ENCODE measurements at places on chromosomes 12 and 14.

- no peak for DNase-seq
Observed at GRCh38 chr14:47422191-47422590, 253.2 kb downstream of the MDGA2 start.

- peak; percentile 28 for DNase-seq
Observed at GRCh38 chr12:92036771-92037453, 108.7 kb downstream of the BTG1 start.

DNA sequence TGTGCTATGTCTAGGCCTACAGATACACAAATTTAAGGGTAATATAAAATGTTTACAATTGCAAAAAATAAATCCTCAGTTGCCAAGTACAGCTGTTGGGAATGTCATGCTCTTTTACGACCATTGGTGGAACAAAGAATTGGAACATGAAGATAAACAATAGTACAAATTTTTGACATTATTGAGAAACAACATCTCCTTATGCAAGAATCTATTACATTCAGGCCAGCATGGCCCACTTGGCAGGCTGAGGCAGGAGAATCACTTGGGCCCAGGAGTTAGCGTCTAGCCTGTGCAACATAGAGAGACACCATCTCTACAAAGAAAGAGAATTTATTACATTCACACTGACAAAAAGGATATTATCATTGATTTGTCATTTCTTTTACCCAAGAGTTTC is 135.9 kb upstream of the NTF3 start:
- no peak for DNase-seq

GRCh38 chr12:104555648-104556047 is 98.9 kb downstream of the CHST11 start:
- DNase-seq = no peak

DNA sequence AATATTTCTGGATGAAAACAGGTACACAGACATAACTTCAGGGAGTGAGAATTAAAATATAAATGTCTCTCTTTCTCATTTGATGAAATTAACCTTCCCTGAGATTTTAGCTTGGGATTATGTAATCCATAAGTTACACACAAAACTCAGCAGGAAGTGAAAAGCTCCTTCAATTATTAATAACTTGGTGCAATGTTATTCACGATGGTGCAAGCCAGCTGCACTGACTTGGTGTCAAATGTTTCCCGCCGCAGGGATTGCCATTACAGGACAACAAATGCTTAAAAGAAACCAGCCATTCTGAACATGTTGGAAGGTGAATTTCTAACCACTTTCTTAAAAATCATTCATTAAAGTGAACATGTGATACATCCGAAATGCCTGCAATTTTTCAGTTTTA is 250.4 kb downstream of the FOXN3 start:
- no peak for DNase-seq

GRCh38 chr12:92593734-92594402 is 108.9 kb upstream of the PLEKHG7 start:
- DNase-seq = peak; percentile 91

GRCh38 chr14:88616697-88617096 is 53.9 kb downstream of the ZC3H14 start:
- DNase-seq = no peak

GRCh38 chr12:47863985-47864384 is 40.8 kb downstream of the VDR start:
- no peak for DNase-seq

- no peak for DNase-seq
Observed at GRCh38 chr12:46265102-46265501, 3.7 kb downstream of the SLC38A1 start.

DNA sequence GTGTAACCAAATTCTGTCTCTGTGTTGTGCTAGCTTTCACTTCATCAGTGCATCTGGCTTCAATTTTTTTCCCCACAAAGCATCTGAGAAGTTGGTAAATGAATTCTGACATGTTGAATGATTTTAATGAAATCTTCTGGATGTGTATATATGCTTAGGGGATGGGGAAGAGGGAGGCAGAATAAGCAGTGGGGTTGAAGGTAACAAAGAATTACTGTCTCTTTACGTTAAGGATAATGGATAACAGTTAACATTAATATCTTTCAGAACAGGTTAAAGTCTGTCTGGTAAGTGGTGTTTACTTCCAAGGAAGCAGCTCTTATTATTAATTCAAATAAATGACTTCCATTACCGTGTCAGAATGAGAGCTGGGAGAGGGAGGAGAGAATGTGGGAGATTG is 261.7 kb downstream of the ERC1 start:
- no peak for DNase-seq

DNA sequence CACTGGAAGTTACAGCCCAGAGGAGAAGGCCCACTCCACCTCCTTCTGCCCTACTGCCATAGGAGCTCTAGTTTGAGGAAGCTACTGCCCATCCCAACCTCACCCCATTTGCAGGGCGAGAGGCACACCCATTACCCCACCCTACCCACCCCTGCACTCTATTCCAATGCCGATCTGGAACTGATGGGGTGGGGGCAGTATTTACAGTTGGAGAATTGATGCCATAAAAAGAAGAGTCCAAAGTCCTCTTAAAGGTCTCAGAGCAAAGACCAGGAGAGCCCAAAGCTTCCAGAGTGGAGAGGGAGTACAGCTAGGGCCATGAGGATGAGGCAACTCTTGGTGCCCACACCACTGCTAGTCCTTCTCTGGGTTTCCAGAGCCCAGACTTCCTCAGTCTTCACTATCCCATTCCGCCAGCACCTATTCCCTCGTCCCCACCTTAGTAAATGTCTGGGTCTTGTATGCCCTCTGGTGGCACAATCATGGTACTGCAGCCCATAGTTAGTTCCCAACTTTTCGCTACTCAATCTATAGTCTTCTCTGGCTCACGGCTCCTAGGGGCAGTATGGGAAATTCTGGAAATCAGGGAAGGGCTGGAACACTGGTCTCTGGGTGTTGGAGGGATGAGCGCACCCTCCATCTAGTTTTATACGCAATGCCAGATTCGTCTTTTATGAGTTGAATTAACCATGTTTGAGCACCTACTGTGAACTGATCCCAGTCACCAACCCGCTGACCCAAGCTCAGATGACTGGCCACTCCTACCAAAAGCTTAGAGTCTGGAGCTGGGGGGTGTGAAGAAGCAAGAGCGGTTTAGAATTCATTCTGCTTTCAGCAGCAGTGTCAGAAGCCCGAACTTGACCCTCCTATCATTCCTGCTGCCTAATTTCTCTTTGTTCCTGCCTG is 6.9 kb upstream of the ADCY6 start:
- DNase-seq = peak; percentile 87

- DNase-seq = peak; percentile 51
Observed at GRCh38 chr12:121538699-121539061, 42.1 kb downstream of the KDM2B start.

GRCh38 chr12:57522887-57523705 is 472 bp downstream of the MBD6 start:
- peak; percentile 72 for DNase-seq

GRCh38 chr12:130764475-130765185 is 48.5 kb upstream of the RIMBP2 start:
- DNase-seq = peak; percentile 83

DNA sequence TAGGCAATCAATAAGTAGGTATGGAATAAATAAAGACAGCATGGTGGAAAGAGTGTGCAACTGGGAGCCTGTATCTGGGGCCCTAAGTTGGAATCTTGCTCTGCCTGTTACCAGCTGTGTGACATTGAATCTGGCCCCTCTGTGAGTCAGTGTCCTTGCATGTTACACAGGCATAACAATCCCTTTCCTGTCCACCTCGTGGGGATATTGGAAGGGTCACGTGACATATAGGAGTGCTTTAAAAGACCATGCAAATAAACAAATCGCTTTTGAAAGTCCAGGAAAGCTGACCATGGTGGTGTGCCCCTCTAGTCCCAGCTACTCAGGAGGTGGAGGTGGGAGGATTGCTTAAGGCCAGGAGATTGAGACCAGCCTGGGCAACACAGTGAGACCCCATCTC is 51.1 kb upstream of the VRK1 start:
- DNase-seq = peak; percentile 5

DNA sequence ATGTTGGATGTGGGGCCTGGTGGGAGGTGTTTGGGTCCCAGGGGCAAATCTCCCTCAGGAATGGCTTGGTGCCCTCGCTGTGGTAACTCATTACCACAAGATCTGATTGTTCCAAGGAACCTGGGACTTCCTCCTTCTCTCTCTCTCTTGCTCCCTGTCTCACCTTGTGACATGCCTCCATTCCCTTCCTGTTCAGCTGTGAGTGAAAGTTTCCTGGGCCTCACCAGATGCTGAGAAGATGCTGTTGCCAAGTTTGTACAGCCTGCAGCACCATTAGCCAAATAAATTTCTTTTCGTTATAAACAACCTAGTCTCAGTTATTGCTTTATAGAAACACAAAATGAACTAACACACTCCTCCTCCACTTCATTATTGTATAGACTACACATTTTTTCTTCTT is 759.8 kb upstream of the MDGA2 start:
- no peak for DNase-seq

GRCh38 chr12:108337235-108338223 is 1.6 kb downstream of the CMKLR1 start:
- peak; percentile 57 for DNase-seq

- no peak for DNase-seq
Observed at GRCh38 chr14:48378541-48378940, 703.1 kb upstream of the MDGA2 start.

GRCh38 chr12:122072031-122072970 is 6.3 kb upstream of the MLXIP start:
- DNase-seq = peak; percentile 54

- peak; percentile 76 for DNase-seq
Observed at GRCh38 chr12:51392556-51393237, 1.5 kb upstream of the GALNT6 start.

GRCh38 chr12:93784339-93785086 is 107.3 kb downstream of the CRADD start:
- DNase-seq = peak; percentile 57

GRCh38 chr12:121822393-121823100 is 18.7 kb downstream of the SETD1B start:
- no peak for DNase-seq

GRCh38 chr12:10214895-10215267 is 2.2 kb downstream of the GABARAPL1 start:
- DNase-seq = no peak

DNA sequence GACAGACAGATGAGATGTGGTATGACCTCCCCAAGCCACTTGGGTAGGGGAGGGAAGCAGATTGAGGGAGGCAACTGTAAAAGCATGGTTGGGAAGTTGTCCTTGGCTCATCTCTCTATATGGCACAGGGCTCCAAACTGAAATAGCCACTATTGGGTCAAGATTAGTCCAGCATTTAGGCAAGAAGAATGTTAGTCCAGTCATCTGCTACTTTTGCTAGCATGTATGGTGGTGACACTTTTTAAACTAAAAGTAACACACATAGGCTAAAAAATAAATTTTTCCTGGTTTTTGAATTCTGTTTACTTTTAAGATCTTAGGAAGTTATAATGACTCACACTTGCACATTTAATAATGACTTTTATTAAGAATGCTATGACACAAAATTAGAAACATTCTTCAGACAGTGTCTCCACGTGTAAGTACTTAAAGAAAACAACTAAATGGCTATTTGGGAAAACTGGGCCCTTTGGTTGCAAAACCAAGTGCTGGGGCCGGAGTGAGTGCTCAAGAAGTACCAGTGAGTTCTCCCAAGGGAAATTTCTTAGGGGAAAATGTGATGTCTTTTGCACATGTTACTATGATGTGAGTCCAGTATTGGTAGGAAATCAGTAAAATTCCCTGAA is 179.1 kb upstream of the HIF1A start:
- DNase-seq = no peak

DNA sequence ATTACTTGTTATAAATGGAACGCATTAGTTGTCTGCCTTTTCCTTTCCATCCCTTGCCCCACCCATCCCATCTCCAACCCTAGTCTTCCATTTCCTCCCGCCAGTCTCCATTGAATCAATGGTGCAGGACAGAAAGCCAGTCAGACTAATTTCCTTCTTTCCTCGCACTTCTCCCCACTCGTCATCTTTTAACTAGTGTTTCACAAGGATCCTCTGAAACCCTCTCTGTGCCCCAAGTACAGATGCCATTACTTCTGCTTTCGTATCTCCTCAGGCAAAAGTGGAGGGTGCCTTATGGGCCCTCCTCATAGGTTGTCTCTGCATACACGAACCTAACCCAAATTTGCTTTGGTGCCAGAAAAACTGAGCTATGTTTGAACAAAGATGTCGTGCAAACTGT is 4.2 kb downstream of the DAZAP2 start:
- no peak for DNase-seq

GRCh38 chr14:25048170-25049016 is 1.6 kb downstream of the STXBP6 start:
- no peak for DNase-seq

DNA sequence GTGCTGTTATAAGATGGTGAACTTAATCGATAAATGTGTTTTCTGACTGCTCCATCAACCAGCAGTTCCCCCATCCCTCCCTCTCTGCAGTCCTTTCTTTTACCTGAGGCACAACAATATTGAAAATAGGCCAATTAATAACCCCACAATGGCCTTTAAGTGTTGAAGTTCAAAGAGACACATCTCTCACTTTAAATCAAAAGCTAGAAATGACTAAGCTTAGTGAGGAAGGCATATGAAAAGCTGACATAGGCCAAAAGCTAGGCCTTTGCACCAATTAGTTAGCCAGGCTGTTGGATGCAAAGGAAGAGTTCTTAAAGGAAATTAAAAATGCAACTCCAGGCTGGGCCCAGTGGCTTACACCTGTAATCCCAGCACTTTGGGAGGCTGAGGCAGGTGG is 43.7 kb downstream of the SAV1 start:
- DNase-seq = no peak

- peak; percentile 90 for DNase-seq
Observed at GRCh38 chr14:105351920-105352851, 37.6 kb downstream of the PACS2 start.

GRCh38 chr14:36870776-36871175 is 209.1 kb downstream of the PAX9 start:
- peak; percentile 20 for DNase-seq

GRCh38 chr14:32211068-32211404 is 8.0 kb upstream of the RNU6-8 start:
- no peak for DNase-seq

DNA sequence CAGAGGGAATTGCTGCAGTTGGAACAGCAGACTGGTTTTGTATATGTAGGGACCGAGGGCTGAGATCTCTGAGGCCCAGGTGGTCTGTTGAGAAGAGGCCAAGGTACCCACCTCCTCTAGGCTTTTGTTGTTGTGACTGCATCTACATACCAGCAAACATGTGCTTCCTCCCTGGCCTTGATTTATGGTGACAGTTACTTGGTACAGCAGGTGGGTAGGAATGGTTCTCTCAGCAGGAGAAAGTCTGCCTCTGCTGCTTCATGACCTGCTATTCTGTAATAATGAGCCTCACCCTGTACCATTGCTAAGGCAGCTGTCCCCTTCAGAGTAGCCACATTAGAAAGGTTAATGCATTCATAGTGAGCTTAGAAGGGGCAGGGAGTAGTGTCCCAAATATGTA is 196.7 kb upstream of the PELI2 start:
- peak; percentile 11 for DNase-seq

GRCh38 chr12:119661882-119662281 is 6.1 kb upstream of the PRKAB1 start:
- peak; percentile 37 for DNase-seq
